Non-pigmented ciliary epithelial cell (primary cell): ENCODE measurements at places on chromosomes 6 and 20.

GRCh38 chr20:23287354-23288190 is 63.0 kb upstream of the NXT1 start:
- DNase-seq = no peak

DNA sequence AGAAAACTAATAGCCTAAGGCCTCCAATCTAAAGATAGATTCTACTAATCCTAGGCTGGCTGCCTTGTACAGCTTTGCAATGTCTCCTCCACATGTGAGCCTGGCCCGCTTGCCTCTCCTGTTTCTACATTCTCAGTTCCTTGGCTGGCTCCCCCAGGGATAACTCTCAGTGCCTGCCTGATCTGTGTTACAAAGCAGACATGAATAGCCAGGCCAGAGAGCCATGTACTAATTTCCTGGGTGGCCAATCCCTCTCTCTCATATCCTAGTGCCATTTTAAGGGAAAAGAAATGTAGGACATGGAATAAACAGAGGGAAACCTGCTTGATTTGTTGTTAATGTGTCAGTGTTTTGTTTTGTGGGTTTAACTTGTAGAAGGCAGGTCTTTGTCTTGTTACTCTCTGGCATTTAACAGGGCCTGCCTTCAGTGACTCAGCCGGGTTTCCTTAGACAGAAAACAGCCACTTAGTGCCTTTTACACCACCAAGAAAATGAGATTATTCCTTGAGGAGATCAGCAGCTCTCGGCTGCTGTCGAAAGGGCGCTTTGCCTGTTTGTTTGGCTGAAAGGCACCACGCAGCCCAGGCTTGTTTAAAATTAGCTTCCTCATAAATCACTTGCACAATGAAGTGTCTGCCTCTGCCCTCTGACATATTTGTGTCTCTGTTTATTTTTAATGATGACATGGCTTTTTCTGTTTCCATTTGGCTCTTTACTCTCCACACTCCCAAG is 702.7 kb downstream of the MAFB start:
- peak; percentile 1 for DNase-seq

GRCh38 chr6:67450641-67451040 is 1184.4 kb upstream of the ADGRB3 start:
- no peak for DNase-seq

DNA sequence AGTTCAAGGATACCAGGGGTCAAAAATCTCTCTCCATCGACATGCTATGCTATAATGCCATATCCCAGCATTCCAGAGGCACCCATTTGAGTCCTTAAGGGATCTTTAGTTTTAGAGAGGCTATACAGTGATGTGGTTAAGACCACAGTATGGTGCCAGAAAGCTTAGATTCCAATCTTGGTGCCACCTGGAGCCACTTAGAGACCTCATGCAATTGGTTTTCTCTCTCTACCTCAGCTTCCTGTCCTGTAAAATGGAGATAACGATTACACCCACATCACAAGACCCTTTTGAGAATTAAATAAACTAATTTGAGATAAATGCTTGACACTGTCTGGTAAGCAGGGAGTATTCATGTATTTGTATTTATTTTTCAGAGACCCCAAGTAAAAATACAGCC is 39.0 kb downstream of the PLAGL1 start:
- DNase-seq = no peak

DNA sequence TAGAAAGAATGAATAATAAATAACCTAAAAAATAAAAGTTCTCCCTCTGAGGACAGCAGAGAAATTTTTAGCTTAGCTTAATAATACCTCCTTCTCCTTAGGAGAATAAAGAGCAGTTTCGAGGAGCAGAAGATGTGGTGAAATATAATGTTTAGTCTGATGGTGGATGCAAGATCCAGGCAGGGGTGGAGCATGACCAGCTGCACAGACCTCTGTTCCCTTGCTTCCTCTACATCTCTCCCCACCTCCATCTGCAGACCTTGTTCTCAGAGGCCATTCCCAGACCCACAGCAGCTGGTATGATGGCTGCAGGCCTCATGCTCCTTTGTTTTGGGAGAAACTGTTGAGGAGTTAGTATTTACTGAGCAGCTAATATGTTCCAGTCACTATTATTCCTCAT is 1.5 kb downstream of the BTN3A2 start:
- DNase-seq = no peak

- no peak for DNase-seq
Observed at GRCh38 chr6:76633259-76633658, 560.8 kb upstream of the IMPG1 start.

- DNase-seq = no peak
Observed at GRCh38 chr6:51550243-51550642, 537.2 kb downstream of the PKHD1 start.

DNA sequence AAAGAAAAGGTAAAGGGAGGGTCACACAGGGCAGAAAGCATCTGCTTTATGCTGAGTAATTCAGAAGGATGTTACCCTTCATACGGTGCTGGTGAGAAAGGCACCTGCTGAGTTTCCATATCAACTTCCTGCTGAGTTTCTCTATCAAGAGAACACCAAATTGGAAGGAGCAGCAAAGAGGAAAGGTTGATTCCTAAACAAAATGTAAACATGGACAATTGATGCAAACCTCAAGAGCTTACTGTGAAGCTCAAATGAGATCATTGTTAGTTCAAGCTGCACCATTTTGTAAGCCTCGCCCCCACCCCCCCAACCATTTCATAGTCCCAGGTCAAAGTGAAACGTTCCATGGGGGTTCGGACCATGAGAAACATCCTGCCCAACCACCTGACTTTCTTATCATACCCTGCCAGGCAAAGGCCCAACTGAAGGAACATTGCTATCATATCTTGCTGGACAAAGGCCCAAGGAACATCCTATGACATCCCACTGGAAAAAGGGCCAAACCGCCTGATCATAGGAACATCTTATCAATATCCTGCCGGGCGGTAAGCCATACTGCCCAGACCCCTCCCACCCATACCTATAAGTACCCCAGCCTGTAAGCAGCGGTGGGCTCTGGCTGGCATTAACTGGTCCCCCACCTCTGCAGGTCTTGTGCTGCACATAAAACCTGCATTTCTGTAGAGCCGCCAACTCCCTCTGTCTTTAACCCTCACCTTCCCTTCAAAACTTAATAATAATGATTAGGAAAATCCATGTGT is 171.6 kb downstream of the UBE3D start:
- no peak for DNase-seq

DNA sequence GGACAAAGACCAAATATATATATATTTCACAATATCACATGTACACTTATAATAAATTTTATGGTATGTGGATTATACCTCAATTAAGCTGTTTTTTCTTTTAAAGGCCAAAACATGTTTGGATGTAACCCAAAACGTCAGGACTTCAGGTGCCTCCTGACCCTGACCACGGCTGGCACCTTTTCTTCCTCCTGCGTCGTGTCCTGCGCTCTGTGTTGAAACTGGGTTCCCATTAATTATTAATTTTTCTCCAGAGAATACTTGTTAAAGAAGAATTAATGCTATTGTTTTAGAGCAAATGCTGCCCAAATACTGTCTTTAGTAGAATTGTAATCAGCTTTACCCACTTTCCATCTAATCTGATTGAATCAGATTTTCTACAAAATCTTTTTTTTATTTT is 46.7 kb upstream of the VSX1 start:
- no peak for DNase-seq

- no peak for DNase-seq
Observed at GRCh38 chr6:50846144-50846851, 27.6 kb downstream of the TFAP2B start.

- no peak for DNase-seq
Observed at GRCh38 chr6:1291381-1291780, 20.5 kb upstream of the FOXQ1 start.

- DNase-seq = no peak
Observed at GRCh38 chr20:36571564-36572504, 1.6 kb upstream of the TGIF2 start.

DNA sequence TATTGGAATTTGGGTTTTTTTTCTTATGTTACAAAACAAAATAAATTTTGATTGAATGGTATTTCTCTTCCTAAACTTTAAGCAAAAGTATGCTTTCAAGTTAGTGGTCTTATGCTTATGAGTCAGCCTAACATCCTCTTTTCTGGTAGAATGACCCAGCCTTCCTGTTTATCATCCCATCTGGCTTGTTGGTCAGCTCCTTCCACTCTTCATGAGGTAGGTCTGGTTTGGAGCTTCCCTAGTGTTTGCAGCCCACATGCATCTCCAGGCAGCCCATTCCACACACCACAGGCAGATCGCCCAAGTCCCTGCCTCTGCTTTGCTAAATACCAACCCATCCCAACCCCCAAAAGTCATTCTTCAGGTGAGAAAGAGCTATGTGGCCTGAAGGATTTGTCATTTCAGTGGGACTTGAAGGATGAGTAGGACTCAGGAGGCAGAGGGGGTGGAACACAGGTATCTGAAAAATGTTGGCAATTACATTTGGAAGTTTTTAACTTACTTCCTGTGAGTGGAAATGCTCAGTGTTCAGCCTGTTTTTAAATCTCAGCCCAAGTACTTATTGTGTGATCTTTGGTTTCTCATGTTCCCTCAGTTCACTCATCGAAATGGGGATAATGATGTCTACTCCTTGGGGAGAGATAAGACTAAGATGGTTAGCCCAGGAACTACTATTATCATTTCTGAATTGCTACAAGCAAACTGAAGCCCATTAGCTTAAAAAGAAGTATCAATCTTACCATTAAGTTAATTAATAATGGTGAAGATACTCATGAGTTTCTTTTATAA is 294.0 kb downstream of the ADGB start:
- peak; percentile 77 for DNase-seq

DNA sequence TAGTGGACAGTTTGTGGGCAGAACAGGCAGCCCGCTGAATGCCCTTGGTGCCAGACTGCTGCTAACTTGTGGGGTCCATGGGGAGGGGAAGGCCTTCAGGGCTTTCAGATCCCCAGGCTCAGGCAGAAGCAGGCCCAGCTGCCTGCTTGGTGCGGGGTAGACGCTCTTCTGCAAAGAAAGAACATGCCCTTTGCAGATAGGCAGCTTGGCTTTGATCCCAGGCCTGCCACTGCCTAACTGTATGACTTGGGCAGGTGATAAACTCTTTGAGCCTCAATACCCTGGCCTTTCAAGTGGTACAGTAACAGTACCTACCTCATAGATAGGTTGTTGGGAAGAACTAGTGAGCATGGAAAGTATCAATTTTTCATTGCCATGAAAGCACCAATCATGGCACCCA is 28.4 kb downstream of the CHMP4B start:
- DNase-seq = no peak

DNA sequence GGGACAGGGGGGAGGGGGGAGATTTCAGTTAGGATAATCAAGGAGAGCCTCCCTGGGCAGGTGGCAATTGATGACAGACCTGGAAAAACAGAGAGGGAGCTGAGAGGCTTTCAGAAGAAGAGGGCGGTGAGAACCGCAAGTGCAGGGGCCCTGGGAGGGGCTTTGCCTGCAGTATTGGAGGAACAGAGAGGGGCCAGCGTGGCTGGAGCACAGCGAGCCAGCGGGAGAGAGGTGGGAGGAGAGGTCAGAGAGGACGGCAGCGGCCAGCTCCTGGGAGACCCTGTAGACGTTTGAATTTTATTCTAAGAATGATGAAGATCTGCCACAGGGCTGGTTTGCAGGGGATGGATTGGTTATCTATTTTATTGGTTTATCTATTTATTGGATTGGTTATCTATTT is 34.5 kb upstream of the NOL4L start:
- DNase-seq = no peak
